ENCODE measurements at places on chromosomes 4 and X.

- no peak for DNase-seq
Observed at GRCh38 chrX:3262901-3263300, 83.6 kb downstream of the MXRA5 start.

DNA sequence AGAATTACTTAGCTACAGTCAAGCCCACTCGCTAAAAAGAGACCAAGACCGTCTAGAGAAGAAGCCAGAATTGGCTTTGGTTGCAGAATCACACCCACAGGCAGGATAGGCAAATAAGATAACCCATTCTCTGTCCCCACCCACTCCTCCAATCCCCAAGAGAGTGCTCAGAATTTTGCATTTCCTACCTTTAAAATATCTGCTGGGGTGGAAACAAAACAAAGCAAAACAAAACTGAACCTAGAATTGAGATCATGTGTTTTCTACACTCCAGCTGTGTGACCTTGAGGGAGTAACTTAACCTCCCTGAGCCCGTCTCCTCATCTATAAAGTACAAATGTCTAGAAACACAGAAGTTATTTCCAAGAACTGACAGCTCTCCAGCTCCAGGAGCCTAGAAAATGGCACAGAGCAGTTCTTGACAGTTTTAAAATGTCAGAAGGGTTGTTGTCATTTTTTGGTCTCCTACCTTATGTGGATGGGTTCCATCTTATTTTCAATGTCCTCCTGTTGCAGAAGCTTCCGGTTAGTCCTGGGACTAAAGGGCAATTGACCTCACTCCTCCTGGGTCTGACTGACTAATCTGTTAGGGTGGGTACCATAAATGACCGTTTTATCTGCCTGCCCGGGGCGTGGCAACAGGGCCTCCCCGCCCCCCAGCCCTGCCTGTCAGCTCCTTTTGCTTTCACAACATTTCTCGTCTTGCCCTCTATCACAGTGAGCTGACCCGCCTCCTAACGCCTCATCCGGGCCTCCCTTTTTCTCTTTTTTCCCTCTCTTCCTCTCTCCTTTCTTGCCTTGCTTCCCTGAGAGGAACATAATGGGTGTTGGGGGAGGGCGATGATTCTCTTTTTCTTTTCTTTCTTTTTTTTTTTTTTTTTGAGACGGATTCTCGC, 114.0 kb downstream of the RBM47 start:
- DNase-seq: no peak

GRCh38 chr4:31080887-31081286, 360.7 kb downstream of the PCDH7 start:
- DNase-seq: no peak

- no peak for DNase-seq
Observed at GRCh38 chrX:148691456-148691855, 191.0 kb downstream of the AFF2 start.

DNA sequence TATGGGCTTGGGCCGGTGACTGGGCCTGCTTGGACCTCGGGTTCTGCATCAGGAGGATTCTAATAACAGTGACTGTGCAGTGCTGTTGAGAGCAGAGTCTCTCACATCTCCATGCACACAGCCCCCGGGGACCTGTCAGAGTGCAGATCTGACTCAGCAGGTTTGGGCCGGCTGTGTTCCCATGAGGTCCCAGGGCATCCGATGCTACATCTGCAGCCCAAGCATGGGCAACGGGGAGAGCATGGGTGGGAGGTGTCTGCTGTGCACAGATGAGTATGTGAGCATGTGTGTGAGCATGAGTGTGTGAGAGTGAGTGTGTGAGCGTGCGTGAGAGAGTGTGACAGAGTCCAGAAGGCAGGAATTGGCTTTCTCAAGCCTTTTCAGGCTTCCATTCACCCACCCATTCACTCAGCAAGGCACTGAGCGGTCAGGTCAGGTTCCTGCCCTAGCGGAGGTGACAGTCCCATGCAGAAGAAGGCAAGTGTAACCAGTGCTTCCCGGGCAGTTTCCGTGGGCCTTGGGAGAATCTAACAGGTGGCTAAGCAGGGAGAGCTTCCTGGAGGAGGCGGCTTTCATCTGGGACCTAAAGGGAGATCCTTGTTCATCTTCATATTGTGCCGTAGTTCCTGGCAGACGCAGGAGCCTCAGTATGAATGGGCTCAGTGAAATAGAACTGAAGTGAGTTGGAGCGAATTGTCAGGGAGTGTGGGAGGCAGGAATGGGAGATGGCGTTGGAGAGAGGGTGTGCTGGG, 62.6 kb downstream of the SORCS2 start:
- no peak for DNase-seq

DNA sequence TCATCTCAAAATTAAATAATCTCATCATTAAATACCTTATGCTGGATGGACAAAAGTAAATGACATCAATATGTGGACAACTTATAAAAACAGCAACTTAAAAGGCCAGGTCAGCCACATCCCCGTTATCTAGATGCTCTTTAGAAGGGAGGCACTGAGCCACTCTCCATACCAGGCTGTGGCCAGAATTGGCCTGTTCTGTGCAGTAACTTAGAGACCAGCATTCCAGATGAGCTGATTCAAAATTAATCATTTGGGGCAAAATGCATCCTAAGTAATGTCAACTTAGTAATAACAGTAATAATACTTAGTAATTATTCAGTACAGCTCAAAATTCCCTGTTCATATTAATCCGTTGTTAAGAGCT, 373.6 kb downstream of the FBXW7 start:
- DNase-seq: no peak

DNA sequence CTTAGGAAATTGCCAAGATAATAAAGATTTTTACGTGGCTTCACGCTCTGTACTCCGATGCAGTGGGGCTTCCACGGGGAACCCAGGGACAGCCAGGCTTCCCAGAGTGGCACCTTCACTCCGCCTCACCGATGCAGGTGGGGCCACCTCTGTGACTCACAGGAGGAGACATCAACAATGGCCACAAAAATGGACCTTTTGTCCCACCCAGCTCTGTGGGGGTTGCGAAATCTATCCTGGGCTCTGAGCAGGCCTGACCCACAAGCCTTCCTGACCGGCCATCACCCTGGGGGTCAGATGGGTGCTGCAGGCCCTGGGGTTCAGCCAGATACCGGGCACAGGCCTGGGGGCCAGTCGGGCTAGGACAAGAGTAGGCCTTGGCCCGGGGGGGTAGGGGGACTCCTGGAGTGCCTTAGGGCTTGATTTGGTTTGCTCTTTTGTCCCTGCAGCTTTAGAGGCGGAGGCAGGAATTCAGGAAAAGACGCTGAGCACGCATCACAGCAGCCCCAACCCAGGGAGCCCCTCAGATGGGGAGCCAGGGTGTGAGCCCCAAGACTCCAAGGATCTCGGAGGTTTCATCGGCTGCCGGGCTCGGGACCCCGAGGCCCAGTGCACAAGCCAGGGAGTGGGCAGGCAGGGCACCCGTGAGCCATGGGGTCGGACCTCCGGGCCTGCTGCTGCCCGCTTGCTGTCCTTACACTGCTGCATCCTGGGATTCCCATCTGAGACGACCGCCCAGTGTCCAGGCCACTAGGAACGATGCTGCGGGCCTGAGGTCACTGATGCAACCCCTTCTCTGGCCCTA, 136.5 kb upstream of the NKX1-1 start:
- DNase-seq: no peak

- DNase-seq: no peak
Observed at GRCh38 chrX:10513974-10514373, 106.4 kb downstream of the MID1 start.

DNA sequence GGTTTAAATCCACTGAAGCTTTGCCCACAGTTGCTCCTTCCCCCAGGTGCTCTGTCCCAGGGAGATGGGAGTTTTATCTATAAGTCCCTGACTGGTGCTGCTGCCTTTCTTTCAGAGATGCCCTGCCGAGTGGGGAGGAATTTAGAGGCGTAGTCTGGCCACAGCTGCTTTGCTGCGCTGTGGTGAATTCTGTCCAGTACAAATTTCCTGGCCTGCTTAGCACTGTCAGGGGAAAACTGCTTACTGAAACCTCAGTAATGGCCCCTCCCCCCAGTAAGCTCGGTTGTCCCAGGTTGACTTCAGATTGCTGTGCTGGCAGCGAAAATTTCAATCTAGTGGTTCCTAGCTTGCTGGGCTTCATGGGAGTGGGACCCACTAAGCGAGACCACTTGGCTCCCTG, 40.1 kb downstream of the UGT2B17 start:
- no peak for DNase-seq

GRCh38 chrX:44873415-44874276, 658 bp downstream of the KDM6A start:
- peak; percentile 17 for DNase-seq

DNA sequence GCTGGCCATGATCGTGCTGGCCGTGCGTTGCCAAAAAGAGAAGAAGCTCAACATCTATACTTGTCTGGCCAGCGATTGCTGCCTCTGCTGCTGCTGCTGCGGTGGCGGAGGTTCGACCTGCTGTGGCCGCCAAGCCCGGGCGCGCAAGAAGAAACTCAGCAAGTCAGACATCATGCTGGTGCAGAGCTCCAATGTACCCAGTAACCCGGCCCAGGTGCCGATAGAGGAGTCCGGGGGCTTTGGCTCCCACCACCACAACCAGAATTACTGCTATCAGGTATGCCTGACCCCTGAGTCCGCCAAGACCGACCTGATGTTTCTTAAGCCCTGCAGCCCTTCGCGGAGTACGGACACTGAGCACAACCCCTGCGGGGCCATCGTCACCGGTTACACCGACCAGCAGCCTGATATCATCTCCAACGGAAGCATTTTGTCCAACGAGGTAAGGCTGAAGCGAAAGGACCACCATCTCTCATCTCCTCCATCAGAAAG, 3.3 kb downstream of the PCDH10 start:
- no peak for DNase-seq

- no peak for DNase-seq
Observed at GRCh38 chr4:158649111-158649680, 22.5 kb downstream of the C4orf46 start.

DNA sequence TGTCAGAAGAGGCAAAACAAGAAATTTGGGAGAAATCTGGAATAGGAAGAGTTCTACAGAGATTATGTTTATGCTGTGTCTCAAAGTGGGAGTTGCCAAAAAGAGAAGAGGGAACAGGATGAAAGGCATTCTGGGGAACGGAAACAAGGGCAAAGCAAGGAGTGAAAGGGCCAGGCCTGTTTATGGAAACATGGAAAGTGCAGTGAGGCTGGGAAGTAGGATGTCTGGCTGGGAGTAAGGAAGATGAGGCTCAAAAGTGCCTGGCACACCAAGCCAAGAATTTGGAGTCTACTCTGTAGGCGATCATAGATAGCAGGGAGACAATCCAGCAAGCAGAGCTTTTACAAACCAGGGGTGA, 1.8 kb upstream of the CUL4B start:
- DNase-seq: no peak

DNA sequence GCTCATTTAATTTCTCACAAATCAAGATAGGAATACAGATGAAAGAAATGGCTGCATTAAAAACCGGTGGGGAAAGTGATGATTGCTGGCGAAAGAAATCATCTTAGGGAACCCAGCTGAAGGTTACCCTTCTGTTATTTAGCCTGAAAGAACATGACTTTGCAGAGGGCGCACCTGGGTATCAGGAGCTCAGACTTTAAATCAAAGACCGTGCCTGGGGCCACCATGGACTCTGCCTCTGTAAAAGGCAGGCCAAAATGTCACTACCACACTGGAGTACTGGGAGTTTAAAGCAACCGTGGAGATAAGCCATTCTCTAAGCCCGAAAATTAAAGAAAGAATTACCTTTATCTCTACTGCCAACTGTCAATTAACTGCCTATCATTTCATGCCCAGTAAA, 24.3 kb downstream of the GPC3 start:
- no peak for DNase-seq

DNA sequence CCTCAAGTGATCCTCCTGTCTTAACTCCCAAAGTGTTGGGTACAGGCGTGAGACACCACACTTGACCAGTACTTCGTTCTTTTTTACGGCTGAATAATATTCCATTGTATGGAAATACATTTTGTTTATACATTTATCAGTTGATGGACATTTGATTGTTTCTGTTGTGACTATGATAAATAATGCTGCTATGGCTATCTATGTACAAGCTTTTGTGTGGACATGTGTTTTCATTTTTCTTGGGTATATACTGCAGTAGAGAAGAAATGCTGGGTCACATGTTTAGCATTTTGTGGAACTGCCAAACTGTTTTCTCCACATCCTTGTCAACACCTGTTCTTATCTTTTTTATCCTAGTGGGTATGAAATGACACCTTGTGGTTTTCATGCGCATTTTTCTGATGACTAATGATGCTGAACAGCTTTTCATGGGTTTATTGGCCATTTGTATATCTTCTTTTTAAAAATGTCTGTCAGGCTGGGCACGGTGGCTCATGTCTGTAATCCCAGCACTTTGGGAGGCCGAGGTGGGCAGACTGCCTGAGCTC, 37.3 kb downstream of the SAT1 start:
- DNase-seq: no peak

GRCh38 chr4:166422475-166422874, 549.4 kb downstream of the TLL1 start:
- DNase-seq: no peak

- DNase-seq: no peak
Observed at GRCh38 chrX:30881797-30882196, 7.3 kb downstream of the TAB3 start.

GRCh38 chr4:155735496-155735895, 23.3 kb upstream of the GUCY1B1 start:
- DNase-seq: no peak

- no peak for DNase-seq
Observed at GRCh38 chrX:149567621-149568417, 18.1 kb upstream of the HSFX3 start.

- no peak for DNase-seq
Observed at GRCh38 chr4:38386654-38387188, 277.3 kb upstream of the KLF3 start.

DNA sequence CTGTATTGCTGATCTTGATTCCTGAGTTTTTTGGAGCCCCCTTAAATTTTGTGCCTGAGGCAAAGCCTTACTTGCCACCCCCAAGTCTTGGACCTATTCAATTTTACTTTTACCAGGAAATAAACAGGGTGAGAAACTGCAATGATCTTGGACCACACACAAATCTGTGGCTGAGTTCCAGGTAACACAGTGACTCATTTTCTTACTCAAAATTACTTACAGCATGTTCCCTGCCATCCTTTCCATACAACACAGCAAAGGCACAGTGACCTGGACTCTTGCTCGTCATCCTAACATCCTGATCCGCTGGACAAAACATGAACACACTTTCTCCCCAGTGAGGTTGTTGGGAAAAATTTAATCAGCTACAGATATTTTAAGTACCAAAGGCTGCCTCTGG, 60.7 kb upstream of the S100G start:
- no peak for DNase-seq

- no peak for DNase-seq
Observed at GRCh38 chrX:139508099-139508498, 22.4 kb upstream of the F9 start.

GRCh38 chr4:114017120-114017917, 37.9 kb upstream of the ARSJ start:
- DNase-seq: no peak

GRCh38 chrX:135543924-135544323, 23.5 kb downstream of the INTS6L start:
- peak; percentile 5 for DNase-seq

DNA sequence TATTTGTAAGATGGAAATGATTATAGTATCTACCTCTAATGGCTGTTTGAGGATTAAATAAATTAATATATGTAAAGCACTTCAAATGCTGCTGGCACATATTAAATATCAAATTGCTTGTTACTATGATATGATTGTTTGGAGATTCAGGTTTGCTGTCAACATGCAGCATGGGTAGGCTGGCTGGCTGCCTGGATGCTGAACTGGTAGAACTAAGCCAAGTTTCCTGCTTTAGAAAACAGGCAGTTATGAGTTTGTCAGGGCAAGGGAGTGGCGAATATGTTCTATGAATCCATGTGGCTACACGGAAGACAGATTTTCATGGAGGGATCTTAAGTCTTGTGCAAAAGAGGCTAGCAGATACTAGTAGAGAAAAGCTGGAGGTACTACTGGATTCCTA, 239.6 kb downstream of the GBA3 start:
- DNase-seq: no peak

- no peak for DNase-seq
Observed at GRCh38 chr4:15132739-15133138, 130.5 kb downstream of the CPEB2 start.

Measured in activated CD8-positive, alpha-beta memory T cell treated with anti-CD3 and anti-CD28 coated beads for 1 hour (primary cell).